Tibial nerve (tissue), 4 donors: ENCODE measurements at places on chromosomes 6 and 20. TPM values are rescaled to one million over a fixed set of nuclear protein-coding genes. Genes with fewer than 3 reads are reported as not detected.
A peak's percentile ranks its signal among the peaks of the same experiment; 100 is the strongest.

- H3K4me3 ChIP-seq: no peak overlapping the region
- no peaks in the 10 kb centered on the region for H3K27me3 ChIP-seq
- no peaks in the 10 kb centered on the region for H3K36me3 ChIP-seq
- no peak overlapping the region for H3K27ac ChIP-seq
These were observed 28.4 kb upstream of the MAS1L start for GRCh38 chr6:29516108-29516507.

- H3K36me3 ChIP-seq: no peaks in the 10 kb centered on the region
- H3K4me3 ChIP-seq: no peak overlapping the region
- H3K27ac ChIP-seq: no peak overlapping the region
- peaks cover 4% of the 10 kb centered on the region for H3K4me1 ChIP-seq
- no peak for DNase-seq
These were observed 25.3 kb downstream of the DUSP22 start for GRCh38 chr6:317448-318144.

- H3K36me3 ChIP-seq: no peaks in the 10 kb centered on the region
- no peak overlapping the region for H3K27ac ChIP-seq
- peaks cover 13% of the 10 kb centered on the region for H3K4me1 ChIP-seq
- no peaks in the 10 kb centered on the region for H3K27me3 ChIP-seq
- no peak overlapping the region for H3K4me3 ChIP-seq
These were observed 29.2 kb downstream of the BPIFB4 start for GRCh38 chr20:33108661-33109060.

DNA sequence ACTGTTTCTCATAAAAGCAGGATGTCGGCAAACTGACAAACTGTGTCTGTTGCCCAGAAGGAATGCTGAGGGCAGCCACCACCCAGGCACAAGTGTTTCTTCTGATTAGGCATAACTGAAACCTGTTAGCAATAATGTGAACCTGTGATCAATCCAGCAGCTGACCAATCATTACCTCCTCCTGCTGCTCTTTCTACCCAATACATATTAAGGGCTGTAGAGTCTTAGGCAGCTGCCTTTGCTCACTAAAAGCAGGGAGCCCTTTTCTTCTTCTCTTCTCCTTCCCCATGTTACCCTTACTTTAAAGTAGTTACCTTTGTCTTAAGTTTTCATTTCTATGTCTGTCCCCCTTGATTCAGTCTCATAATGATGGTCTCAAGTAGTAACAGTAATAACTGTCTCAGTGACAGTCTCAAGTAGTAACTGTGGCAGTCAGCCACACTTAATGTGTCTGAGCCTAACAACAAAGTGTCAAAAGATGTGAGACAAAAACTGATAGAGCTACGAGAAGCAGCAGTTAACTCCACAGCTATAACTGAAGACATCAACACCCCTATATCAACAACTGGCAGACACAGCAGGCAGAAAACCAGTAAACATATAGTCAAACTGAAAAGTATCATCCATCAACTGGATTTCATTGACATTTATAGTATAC, 37.0 kb downstream of the RANBP9 start:
- no peak overlapping the region for H3K4me3 ChIP-seq
- no peak for DNase-seq
- no peak overlapping the region for H3K27ac ChIP-seq
- H3K27me3 ChIP-seq: no peaks in the 10 kb centered on the region

- H3K27me3 ChIP-seq: no peaks in the 10 kb centered on the region
- H3K36me3 ChIP-seq: no peaks in the 10 kb centered on the region
- peaks cover 67% of the 10 kb centered on the region for H3K4me1 ChIP-seq
- H3K27ac ChIP-seq: no peak overlapping the region
These were observed 16.8 kb downstream of the LAMA4 start for GRCh38 chr6:112237595-112237994.

DNA sequence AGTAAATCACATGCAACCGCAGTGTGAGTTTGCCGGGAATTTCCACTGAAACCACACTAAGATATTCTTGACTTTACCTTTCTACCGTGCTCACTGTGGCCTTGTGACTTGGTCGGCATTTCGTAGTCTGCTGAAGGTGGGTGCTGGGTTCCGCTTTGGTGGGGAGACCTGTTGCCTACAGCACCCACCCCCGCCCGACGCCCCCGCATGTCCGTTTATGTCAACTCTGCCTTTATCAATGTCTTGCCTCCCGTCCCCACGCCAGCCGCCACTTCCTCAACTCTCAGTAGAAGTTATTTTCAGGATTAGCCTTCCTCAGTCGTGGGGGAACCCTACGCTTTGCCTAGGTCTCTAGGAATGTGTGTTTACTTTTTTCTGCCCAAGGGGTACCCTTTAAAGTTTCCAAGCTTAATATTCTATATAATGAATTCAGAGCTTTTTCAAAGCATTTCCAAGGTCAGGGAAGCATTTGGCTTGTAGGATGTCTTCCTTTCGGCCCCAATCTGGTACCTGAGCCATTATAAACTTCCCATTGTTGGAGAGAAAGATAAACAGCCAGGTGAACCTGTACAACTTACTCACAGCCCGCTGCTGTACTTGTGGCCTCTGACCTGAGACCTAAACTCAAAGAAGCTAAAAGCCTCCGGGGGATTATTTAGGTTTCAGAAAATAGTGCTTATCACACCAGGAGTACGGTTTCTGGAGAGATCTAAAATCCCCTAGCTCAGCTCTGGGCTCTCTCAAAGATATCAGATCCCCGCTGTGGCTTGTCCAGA, 54.2 kb downstream of the TBC1D7 start:
- no peaks in the 10 kb centered on the region for H3K27me3 ChIP-seq
- peak overlapping the region; percentile 40 for H3K27ac ChIP-seq
- peak overlapping the region; percentile 24 for H3K4me3 ChIP-seq

- H3K4me3 ChIP-seq: no peak overlapping the region
- no peaks in the 10 kb centered on the region for H3K27me3 ChIP-seq
- H3K27ac ChIP-seq: no peak overlapping the region
- no peaks in the 10 kb centered on the region for H3K36me3 ChIP-seq
- no peak for DNase-seq
These were observed 28.4 kb downstream of the SYNDIG1 start for GRCh38 chr20:24497851-24498250.

DNA sequence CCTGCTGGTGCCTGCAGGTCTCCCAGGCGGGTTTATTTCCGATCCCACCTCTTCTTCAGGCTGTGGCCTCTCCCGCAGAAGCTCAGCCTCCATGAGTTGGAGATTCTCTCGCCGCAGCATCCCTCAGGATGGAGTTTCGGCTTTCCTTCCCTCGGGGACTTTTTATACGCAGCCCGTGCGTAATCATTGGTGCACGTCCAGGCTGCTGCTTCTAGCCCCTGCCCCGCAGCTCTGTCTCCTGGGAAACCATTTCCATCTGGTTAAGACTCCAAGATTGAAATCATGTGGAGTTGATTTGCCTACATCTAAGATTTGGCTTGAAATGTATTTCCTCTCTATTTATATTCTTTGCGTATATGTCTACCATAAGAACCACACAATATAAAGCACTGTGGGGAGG, 46.7 kb upstream of the CARMIL1 start:
- H3K27ac ChIP-seq: no peak overlapping the region
- H3K36me3 ChIP-seq: no peaks in the 10 kb centered on the region
- no peaks in the 10 kb centered on the region for H3K27me3 ChIP-seq
- DNase-seq: no peak
- H3K4me3 ChIP-seq: no peak overlapping the region

- H3K36me3 ChIP-seq: no peaks in the 10 kb centered on the region
- no peak for DNase-seq
- H3K27ac ChIP-seq: no peak overlapping the region
- no peaks in the 10 kb centered on the region for H3K4me1 ChIP-seq
- H3K27me3 ChIP-seq: no peaks in the 10 kb centered on the region
These were observed 53.6 kb downstream of the KAT14 start for GRCh38 chr20:18191306-18191705.

DNA sequence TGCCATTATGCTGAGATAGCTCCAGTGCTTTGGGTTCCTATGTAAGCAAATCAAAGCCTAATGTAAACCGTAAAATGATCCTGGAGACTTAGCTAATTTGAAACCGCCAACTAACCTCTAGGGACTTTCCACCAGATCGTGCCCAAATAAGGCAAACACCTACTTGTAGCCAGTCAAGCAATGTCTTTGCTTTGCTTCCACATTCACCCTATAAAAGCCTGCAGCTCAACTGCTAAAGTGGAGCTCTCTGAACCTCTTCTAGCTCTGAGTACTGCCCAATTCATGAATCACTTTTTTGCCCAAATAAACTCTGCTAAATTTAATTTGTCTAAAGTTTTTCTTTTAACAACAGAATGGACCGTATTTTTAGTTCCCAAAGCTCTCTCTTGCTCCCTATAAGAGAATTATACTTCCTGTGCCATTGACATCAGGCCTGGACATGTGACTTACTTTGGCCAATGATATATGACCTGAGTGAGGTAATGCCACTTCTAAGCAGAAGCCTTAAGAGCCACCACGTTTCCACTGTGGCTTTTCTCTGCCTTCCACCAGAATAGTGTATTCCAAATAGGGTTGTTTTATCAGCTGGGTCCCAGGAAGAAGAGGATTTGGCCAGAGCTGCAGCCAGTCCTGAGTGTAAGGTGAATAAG, 34.8 kb upstream of the PSMF1 start:
- H3K4me1 ChIP-seq: no peaks in the 10 kb centered on the region
- no peak overlapping the region for H3K27ac ChIP-seq
- no peaks in the 10 kb centered on the region for H3K27me3 ChIP-seq
- H3K36me3 ChIP-seq: no peaks in the 10 kb centered on the region

GRCh38 chr6:24825130-24825630, 26.5 kb upstream of the ARMH2 start:
- H3K4me1 ChIP-seq: no peaks in the 10 kb centered on the region
- DNase-seq: no peak
- no peak overlapping the region for H3K27ac ChIP-seq
- H3K27me3 ChIP-seq: no peaks in the 10 kb centered on the region

DNA sequence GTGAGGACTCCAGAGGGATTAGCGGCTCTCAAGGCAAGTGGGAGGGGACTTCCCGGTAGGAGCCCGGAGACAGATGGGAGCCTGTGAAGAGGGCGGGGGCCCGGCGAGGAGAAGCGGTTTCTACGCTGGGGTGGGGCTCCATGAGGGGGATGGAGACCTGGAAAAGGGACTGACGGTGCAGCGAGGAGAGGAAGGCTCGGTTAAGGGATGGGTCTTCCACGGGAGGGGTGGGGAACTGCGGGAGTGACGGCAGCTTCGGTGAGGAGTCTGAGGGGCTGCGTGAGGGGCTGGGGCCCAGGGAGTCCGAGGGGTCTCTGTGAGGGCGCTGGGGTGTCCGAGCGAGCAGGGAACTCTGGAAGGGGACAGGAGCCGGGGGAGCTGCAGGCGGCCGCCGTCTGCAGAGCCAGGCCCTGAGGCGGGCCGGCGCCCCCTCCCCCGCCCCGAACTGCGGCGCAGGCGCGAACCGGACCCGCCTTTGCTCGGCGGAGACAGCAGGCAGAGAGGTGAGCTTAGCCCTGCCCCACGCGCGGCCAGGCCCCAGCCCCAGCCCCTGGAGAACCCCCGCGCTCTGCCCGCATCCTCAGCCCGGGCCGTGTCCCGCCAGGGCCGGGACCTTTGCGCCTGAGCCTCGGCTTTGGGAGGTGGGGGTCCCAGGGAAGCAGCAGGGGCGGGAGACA, at the start of gene NRSN2:
Gene NRSN2, plus strand, starts transcription at position 472 of the 677 bp plus-strand sequence. CDS start 2,533 bp downstream, outside the sequence.
- no peaks in the 10 kb centered on the region for H3K4me1 ChIP-seq
- no peaks in the 10 kb centered on the region for H3K27me3 ChIP-seq
- H3K4me3 ChIP-seq: peak within 1 kb of the TSS; percentile 67
- DNase-seq: peak; percentile 37

GNAS-AS1 gene
- total RNA-seq: not detected

ID4 gene
- 69.0 TPM for total RNA-seq

NOTCH4 gene
- total RNA-seq: 26.0 TPM

TRMT11 gene
- 29.7 TPM for total RNA-seq

BPI gene
- total RNA-seq: 0.84 TPM

CGAS gene
- 5.9 TPM for total RNA-seq
